ENCODE measurements at places on chromosomes 6 and 20.
A peak's percentile ranks its signal among the peaks of the same experiment; 100 is the strongest.

DNA sequence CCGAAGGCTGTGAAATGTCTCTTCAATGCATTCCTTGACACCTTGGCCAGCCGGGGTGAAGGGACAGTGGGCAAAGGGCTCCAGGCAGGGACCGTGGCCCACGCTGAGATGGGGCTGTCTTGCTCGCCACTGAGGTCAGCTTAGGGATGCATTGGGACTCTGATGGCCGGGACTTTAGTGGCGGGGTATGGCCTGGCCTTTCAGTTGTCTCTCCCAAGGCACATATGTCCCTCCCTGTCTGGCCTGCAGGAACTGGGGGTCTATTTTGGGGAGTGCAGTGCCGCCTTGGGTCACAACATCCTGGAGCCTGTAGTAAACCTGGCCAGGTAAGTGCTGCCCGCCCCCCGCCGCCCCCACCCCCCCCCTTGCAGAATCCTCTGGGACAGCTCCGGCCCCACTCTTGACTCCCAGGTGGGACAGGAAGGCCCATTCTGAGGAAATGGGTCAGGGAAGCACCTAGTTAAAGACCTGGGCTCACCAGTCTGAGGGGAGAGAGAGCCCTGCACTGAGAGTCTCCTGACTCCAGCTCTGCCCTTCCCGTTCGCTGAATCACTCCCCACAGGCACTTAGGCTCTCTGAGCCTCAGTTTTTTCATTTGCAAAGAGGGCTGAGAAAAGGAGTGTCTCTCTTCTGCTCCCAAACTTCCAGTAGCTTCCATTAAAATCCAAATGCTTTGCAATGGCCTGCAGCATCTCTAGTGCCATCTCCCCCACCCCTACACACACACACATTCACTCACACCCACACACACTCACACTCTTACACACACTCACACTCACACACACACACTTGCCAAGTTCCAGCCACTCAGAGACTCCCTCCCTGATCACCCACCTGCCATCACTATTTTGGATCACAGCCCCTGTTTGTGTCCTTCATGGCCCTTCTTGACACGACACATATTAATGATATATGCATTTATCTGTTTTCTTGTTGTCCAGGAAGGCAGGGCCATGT lies 33.1 kb downstream of the RAB44 start:
- DNase-seq: no peak

GRCh38 chr6:152054441-152054840 lies 247.0 kb downstream of the ESR1 start:
- DNase-seq: no peak

GRCh38 chr6:41182069-41183034 lies 18.6 kb downstream of the TREML2 start:
- DNase-seq: no peak

DNA sequence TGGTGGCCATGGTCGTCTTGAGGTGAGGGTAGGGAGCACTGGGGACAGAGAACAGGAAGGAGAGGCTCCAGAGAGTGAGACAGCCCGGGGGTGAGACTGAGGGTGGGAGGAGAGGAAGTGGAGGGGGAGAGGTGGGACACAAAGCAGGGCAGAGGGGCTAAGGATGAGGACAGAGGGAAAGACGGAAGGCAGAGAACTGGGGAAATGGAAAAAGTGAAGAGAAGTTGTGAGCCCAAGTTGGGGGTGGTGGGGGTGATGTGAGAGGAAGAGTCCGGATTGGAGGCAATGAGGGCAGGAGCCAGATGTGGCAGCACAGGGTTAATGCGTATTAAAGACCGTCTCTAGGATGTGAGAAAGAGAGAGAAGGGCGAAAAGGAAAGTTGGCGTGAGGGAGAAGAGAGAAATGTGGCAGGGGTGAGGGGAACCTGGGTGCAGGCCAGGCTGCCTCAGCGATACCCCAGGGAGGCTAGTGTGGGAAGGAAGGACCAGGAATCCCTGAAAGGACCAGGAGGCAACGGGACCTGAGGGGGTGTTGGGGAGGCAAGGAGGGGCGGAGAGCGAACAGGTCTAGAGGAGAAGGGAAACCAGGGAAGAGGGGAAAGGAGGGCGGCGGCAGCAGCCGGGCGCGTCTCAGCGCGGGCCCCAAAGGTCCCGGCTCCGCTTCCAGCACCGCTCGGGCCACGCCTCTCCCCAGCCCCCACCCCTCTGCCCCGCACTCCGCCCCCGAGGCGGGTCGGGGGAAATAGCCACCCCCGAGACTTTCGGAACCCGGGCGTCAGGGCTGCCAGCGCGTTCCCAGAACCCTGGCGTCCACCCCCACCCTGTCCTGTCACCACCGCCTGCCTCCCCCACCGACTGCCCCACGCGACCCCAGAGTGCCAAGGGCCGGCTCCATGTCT lies at the start of gene PPP1R18:
Gene PPP1R18, minus strand, starts transcription at position 637 of the 899 bp plus-strand sequence. Its CDS starts 627 bp downstream, at position 10.
- peak; percentile 69 for DNase-seq

DNA sequence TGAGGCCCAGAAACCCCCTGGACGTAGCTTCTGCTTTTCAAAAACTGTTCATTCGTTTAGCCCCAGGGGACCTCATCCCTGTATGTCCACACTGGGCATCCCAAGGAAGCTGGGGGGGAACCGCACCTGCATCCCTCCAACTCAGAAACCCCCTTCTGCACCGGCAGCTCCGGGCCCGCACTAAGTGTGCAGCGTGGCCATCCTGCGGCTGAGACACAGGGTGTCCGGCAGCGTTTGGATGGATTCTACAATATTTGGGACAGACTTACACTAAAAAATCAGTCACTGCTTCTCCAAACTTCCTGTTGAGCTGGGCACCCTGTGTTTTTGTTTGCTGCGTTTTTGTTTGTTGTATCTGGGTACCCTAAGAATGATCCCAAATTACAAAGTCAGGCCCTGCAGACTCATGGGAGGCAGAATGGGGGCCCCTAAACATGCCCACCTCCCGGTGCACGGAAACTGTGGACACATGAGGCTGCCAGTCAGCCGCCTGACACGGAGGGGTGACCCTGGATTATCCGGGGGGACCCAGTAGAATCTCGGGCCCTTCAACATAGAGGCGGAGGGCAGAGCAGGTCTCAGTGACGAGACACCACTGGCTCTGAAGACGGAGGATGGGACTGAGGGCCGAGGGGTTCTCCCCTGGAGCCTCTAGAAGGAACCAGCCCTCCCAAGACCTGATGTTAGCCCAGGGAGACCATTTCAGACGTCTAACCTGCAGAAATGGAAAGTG lies 88.2 kb upstream of the BHLHE23 start:
- no peak for DNase-seq

DNA sequence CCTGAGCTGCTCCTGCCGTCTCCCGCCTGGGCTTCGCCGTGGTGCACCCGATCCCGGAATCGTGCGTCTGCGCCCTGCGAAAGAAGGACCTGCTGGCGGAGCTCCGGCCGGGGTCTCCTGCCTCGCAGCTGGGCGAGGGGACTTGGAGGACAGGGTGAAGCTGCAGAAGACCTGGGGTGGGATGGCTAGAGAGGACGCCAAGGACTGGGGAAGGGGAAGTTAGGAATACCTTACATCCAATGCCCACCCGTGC lies 150.2 kb downstream of the PRL start:
- DNase-seq: no peak

DNA sequence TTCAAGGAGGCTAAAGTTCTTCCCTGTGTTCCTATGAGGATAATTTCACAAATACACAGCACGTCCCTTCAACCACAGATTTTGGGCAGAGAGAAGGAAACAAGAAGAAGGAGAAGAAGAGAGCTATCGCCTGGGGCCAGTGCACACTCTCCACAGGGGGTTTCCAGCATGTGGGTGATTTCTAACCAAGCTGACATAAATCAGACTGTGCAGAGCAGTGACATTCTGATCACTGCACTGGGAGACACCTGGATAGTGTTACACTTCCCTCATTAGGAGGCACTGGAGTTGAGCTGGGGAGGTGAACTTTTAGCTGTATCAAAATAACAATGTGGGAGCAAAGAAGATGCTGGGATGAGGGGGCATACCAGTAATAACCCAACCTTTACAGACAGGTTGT lies 71.8 kb upstream of the CENPW start:
- DNase-seq: no peak

DNA sequence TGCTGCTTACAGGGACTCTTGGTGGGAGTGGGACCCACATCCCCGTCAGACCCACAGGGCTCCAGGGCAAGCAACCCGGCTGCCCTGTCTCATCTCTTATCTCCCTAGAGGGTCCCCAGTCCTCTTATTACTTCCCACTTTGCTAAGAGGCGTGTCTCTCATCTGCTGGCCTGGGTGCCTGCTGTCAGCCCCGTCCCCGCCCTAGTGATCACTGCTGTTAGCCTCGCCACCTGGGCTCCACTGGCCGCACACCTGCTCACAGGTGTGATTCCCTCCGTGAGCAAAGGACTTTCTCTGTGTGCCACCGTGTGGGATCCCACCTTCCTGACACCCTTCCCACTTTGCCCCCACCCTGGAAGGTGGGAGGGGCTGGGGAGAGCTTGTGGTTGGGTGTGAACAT lies 57.6 kb downstream of the TCP11 start:
- DNase-seq: no peak

- DNase-seq: peak; percentile 31
Observed at GRCh38 chr6:170147832-170148708, 142.8 kb downstream of the DLL1 start.

DNA sequence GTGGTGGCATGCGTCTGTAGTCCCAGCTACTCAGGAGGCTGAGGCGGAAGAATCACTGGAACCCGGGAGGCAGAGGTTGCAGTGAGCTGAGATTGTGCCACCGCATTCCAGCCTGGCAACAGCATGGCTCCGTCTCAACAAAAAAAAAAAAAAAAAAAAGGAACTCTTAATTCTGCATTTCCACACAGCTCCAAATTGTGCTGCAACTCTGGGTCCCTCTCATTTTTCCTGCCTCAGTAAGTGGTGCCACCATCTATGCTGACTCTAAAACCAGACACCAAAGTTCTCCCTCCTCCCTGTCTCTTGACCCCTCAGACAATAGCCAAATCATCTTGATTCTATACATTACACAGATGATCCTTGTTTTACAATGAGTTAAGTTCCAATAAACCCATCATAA lies 133.9 kb downstream of the BTBD9 start:
- no peak for DNase-seq

DNA sequence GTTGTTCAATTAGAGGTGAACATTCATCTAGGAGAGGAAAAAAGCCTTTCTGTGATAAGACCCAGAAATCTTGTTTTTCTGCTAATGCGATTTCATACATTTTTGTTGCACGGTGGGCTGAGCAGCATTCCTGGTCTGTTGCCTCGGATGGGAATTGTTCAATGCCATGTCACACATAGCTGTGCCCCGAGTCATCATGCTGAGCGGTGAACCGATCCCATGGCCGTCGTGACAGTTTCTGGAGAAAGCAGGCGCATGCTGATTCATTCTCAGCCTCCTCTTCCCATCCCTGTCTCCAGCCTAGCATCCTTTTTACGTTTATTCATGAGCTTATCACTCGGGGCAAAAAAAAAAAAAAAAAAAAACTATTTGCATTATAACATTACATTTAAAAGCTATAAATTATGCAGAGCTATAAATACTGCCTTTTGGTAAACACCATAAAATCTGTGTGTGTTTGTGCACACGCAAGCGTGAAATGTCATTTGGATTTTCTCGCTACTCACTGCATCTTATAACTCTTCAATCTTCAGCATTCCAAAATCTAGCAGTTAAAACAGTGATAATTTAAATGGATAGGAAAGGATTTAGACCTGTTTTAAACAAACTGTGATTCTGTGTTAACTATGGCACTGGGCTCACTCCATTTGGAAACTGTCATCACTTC lies 58.9 kb upstream of the IFNGR1 start:
- DNase-seq: no peak

DNA sequence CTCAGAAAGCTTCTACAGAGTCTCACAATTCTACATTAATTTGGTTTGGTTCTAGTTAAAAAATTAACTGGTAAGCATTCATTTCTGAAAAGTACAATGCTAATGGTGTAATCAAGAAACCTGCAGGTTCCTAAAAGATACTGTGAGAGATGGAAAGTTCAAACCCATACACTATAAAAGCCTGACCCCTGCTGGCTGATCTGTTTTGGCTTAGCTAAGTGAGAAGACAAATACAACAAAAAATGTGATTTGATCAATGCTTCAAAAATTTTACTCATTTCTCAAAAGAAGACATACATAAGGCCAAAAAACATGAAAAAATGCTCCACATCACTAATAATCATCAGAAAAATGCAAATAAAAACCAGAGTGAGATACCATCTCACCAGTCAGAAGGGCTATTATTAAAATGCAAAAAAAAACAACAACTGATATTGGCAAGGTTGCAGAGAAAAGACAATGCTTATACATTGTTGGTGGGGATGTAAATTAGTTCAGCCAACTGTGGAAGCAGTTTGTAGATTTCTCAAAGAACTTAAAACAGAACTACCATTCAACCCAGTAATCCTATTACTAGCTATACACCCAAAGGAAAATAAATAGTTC lies 102.8 kb downstream of the MOXD1 start:
- no peak for DNase-seq

DNA sequence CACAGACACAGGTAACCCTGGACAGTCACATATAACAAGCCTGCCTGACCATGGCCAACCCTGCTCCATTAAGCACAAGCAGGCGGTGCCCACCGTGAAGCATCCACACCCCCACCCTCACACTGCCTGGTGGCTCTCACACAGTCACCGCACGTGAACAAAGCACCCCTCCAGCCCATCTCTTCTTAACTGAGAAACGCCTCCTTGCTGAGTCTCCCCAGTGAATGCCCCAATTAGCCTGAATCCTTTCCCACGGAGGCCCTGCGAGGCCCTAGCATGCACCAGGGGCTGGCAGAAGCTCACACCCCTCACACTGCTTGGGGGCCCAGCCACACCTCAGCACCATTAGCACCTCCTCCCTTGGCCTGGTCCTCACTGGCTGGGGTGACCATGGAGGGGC lies 72.3 kb downstream of the GRM4 start:
- DNase-seq: no peak

- DNase-seq: no peak
Observed at GRCh38 chr6:42899871-42900270, 16.0 kb upstream of the PTCRA start.

DNA sequence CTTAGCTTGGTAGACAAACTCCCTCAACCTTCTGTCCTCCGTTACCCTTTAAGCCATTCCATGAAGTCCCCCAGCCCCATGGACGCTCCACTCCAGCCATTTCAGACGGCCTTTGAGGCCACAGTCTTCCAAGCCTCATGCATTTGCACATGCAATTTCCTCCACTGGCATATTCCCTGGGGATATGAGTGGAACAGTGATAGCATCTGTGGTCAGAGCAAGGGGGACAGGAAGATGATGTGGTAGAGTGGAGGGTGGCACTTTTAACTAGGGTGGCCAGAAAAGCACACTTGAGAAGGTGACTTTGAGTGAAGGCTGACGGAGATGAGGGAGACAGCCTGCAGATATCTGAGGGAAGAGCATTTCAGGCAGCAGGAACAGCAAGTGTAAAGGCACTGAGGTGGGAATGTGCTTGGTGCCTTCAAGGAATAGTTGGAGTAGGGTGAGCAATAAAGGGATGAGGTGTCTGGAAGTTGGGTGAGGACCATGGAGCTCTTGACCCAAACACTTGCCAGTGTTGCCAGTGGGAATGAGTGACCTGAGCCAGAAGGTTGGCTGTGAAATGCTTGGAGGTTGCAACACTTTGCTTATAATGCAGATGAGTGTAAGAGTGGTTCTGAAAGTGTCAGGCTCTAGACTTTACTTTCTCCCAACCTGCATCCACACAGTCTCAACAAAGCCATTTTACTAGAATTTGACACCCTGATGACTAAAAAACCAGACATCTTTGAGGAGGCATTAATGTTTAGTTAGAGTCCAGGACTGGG lies 275.6 kb upstream of the SUPT3H start:
- DNase-seq: no peak

- DNase-seq: no peak
Observed at GRCh38 chr6:147870506-147871110, 362.1 kb downstream of the SAMD5 start.
